Activated CD8-positive, alpha-beta T cell treated with anti-CD3 and anti-CD28 coated beads, Interleukin-2, amount 10 ng/mL, durations not matched to agents 7 days and 5 days (primary cell): ENCODE measurements at places on chromosomes 13 and 19. TPM values are rescaled to one million over a fixed set of nuclear protein-coding genes. Genes with fewer than 3 reads are reported as not detected.

- no peak overlapping the region for H3K27ac ChIP-seq
- no peak for DNase-seq
- peaks cover 23% of the 10 kb centered on the region for H3K4me1 ChIP-seq
- no peak overlapping the region for H3K4me3 ChIP-seq
- peaks cover 31% of the 10 kb centered on the region for H3K36me3 ChIP-seq
These were observed 12.9 kb upstream of the PRR19 start for GRCh38 chr19:42288881-42289555.

GRCh38 chr13:27000686-27001085 is 170.9 kb downstream of the USP12 start:
- H3K27me3 ChIP-seq = peaks cover 32% of the 10 kb centered on the region
- H3K36me3 ChIP-seq = no peaks in the 10 kb centered on the region
- peaks cover 13% of the 10 kb centered on the region for H3K4me1 ChIP-seq
- H3K4me3 ChIP-seq = no peak overlapping the region

DNA sequence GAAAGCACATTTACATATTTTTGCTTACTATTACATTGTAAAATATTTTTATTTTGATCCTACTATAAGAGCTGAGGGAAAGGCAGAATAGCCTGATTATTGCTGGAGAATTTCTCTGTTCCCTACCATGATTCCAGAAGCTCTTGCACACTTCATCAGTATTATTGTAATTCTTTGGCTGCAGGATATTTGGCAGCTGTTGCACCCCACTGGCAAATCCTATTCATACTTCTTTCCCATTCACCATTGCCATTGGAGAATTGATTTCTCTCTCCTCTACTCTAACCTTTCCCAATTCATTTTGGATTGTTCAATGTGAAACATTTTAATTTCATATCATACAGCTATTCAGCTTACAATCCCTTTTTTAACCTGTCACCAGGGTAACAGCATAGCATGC is 238.0 kb downstream of the GGACT start:
- no peaks in the 10 kb centered on the region for H3K27me3 ChIP-seq
- no peak for DNase-seq
- no peak overlapping the region for H3K4me3 ChIP-seq
- H3K4me1 ChIP-seq = no peaks in the 10 kb centered on the region

GRCh38 chr13:105083992-105084391 is 1451.5 kb downstream of the EFNB2 start:
- H3K27ac ChIP-seq = no peak overlapping the region
- H3K27me3 ChIP-seq = no peaks in the 10 kb centered on the region
- DNase-seq = no peak
- no peaks in the 10 kb centered on the region for H3K36me3 ChIP-seq
- no peaks in the 10 kb centered on the region for H3K4me1 ChIP-seq

DNA sequence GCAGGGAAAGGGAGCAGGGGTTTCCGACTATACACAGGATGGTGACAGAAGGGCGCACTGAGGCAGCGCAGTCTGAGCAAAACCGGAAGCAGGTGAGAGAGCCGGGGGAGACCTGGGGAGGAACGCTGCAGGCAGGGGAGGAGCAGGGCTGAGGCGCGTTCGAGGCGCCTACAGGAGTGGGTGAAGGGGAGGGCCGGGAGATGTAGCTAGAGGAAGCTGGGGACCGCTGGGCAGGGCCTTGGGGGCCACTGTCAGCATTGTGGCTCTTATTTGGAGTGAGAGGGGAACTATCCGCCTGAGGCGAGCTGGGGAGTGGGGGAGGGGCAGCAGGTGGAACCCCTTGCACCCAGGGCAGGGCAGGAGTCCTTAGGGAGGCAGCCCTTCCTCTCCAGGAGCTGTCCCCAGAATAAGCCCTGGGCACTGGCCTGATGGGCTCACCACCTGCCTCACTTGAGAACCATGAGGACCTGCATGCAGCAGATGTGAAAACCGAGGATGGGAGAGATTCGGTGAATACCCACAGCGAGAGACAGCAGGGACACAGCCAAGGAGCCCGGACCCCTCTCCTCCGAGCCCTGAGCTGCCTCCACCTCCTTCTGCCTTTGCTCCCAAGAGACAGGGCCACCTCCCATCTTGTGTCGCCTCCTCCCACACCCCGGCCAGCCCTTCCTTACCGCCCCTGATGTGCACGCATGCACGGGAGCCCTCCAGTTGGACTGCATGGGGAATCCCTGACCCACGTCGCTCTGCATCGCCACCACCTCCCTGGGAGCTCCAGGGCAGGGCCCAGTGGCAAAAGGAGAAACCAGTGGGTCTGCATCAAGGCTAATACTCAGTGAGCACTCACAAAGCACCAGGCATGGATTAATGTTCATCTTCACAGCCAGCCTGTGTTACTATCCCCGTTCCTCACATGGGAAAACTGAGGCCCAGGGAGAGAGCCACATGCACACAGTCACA is 10.3 kb downstream of the AKT2 start:
- peaks cover 53% of the 10 kb centered on the region for H3K4me1 ChIP-seq
- H3K4me3 ChIP-seq = peak overlapping the region; percentile 50
- peak; percentile 71 for DNase-seq
- peaks cover 9% of the 10 kb centered on the region for H3K36me3 ChIP-seq
- H3K27ac ChIP-seq = peak overlapping the region; percentile 85

- H3K27me3 ChIP-seq = peaks cover 13% of the 10 kb centered on the region
- no peak overlapping the region for H3K27ac ChIP-seq
- DNase-seq = no peak
- no peaks in the 10 kb centered on the region for H3K36me3 ChIP-seq
These were observed 18.7 kb downstream of the CD70 start for GRCh38 chr19:6572217-6572616.

Gene PRSS57
- total RNA-seq = not detected
